ENCODE measurements at places on chromosomes 12 and 14. TPM values are rescaled to one million over a fixed set of nuclear protein-coding genes. Genes with fewer than 3 reads are reported as not detected.

GRCh38 chr12:124036171-124036598 is 63.2 kb downstream of the ZNF664 start:
- no peak for DNase-seq

- DNase-seq = peak; percentile 93
Measured at GRCh38 chr12:6766651-6767349, 637 bp downstream of the PTMS start.

GRCh38 chr12:58615576-58615975 is 304.7 kb downstream of the LRIG3 start:
- no peak for DNase-seq

DNA sequence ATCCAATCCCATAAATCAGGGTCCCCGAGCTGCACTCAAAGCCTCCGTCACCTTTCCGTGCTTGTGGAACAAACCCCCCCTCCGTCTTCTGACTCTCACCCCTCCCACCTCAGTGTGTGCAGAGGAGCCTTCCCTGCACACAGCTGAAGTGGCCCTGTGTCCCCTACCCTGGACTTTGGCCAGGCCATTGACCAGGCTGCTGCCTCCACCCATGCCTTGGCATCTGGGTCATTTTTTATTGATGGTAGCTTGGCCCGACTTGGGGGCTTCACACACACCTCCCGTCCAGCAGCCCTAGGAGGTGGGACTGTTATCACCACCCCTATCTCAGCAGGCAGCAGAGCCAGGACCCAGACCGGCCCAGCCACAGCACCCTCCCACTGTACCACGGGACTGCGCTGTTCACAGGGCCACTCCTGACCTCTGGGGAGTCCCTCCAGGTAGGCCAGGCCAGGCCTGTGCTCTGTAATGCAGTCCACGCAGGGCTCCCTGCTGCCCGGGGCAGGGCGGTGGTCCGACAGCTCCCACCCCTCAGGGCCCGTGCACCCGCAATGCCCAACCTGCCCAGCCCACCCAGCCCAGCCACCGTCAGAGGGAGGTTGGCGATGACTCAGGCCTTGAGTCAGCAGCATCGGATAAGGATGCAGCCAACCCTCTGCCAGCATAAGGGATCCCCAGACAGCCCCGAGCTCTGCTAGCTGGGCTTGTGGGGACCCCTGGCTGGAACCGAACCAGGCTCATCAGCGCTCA is 9.2 kb upstream of the INF2 start:
- DNase-seq = peak; percentile 63

- no peak for DNase-seq
Measured at GRCh38 chr14:74241652-74242017, 2.4 kb downstream of the VSX2 start.

DNA sequence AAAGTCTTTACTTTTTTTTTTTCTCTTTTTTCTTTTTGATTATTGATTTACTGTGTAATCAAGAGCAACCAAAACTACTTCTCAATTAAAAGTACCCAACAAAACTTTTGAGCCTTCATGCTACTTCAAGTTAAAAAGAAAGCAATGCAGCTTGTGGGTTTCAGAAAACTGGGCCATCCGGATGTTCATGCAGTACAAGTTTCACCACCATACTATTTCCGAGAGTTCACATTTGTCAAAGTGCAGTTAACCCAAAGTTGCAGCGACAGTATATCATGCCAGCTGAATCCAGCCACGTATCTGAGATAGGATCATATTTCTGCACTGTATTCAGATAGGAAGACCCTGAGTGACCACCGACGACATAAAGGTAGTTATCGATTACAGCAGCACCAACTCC is 33.0 kb downstream of the KLHL28 start:
- DNase-seq = no peak

GRCh38 chr12:51836041-51836826 is 12.3 kb downstream of the FIGNL2 start:
- no peak for DNase-seq

DNA sequence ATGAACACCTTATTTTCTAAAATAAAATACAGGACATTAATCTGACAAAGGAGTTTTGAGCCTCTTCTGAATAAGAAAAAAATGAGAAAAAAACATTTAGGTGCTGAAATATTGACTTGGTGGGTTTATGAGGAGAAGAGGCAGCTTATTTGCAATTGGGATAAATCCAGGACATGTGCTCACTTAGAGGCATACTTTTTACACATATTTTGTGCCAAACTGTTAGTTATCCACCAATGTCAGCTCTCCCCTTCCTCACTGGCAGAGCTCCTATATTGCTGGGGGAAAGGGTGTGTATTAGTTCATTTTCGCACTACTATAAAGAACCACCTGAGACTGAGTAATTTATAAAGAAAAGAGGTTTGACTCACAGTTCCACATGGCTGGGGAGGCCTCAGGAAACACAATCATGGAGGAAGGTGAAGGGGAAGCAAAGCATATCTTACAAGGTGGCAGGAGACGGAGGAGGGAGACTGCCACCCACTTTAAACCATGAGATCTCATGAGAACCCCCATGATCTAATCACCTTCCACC is 135.4 kb upstream of the EGLN3 start:
- no peak for DNase-seq

DNA sequence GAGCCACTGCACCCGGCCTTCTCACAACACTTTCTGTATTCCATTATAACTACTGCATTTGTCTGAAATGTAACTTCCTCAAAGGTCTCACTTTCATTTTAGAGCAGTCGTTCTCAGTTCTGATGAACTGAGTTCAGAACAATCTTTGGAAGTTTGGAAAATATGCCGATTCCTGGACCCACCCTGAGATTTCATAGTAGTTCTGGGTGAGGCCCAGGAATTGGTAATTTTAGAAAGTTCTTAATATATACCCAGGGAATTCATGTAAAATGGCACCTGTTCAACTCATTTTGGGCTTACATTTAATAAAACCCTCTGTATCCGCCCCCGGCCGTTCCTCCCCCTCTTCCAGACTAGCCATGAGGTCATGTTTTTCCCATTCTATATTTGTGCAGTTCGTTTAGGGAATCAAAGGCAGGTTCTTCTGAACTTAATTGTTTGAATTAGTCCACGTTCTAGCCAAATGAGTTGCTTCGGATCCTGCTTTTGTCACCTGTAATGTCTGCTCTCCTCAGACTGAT is 5.9 kb downstream of the GSG1 start:
- no peak for DNase-seq

DNA sequence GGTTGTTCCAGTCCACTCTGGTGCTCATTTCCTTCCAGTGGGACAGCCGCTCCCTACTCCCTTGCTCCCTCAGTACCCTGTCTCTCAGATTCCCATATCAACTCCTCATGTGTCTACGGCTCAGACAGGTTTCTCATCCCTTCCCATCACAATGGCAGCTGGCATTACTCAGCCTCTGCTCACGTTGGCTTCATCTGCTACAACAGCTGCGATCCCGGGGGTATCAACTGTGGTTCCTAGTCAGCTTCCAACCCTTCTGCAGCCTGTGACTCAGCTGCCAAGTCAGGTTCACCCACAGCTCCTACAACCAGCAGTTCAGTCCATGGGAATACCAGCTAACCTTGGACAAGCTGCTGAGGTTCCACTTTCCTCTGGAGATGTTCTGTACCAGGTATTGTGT is 69.9 kb downstream of the RAD52 start:
- DNase-seq = no peak

GRCh38 chr14:102998393-102998792 is 59.0 kb downstream of the CDC42BPB start:
- no peak for DNase-seq

GRCh38 chr12:30106204-30106965 is 322.6 kb upstream of the TMTC1 start:
- DNase-seq = no peak

- no peak for DNase-seq
Measured at GRCh38 chr14:65461730-65462129, 49.2 kb downstream of the FUT8 start.

GRCh38 chr14:96225745-96226151 is 21.1 kb downstream of the BDKRB2 start:
- peak; percentile 63 for DNase-seq

- DNase-seq = no peak
Measured at GRCh38 chr12:46553911-46554310, 181.3 kb upstream of the SLC38A2 start.

DNA sequence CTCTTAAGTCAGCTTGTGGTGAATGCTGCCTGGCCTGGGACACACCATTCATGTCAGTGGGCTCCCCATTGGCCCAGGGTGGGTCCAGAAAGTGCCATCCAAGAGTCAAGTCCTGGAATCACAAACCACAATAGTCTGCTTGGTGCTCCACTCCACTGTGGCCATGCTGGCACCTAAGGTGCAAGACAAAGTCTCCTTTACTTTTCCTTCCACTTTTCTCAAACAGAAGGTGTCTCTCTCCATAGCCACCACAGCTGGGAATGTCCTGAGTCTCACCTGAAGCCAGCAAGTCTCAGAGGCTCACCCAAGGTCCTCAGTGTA is 9.0 kb downstream of the RDH16 start:
- DNase-seq = no peak

- no peak for DNase-seq
Measured at GRCh38 chr12:105030820-105031807, 45.0 kb downstream of the NOPCHAP1 start.

- no peak for DNase-seq
Measured at GRCh38 chr12:1283316-1283715, 292.3 kb downstream of the ERC1 start.

DNA sequence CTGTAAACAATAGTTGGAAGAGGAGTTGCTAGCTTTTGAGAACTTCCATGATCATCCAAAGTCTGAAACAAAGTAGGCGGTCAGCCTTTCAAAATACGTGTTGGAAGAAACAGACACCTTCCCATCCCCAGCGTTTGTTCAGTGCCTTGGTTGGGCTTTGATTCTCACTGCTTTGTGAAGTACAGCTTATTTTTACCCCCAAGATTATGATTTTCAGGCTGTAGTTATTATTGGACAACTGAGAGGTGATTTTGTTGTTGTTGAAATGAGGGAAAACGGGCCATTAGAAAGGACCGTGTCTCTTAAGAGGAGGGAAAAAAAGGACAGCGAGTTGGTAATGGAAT is 921 bp upstream of the CEP83 start:
- DNase-seq = no peak

DNA sequence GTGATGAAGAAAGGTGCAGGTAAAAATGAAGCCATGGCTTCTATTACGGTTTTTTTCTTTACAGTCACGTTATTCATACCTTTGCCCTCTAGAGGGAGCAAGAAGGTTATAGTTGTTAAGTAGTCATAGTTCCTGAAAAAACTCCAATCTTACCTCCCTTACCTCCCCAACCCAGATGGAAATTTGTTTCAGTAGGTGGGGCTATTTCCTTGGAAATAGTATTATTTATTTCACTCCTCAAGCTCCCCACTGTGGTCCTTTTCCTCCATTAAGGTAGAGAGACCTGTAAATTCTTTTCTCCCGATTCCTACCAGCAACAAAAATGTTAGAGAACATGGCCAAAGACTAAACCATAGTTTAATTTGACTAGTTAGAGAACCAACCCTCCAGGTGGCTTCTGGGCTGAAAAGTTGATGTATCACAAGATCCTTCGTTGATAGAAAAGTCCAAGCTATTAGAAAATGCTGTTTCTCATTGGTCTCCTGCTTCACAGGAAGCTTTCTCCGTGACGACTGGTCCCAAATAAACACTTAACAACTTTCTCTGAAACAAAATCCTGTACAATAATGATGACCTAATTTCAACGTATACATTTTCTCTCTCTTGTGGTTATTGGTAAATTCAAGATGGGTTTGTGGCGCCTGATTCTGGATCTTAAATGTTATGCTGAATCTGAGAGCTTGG is 43.5 kb downstream of the TMX1 start:
- DNase-seq = no peak

The INHBC gene
- not detected for total RNA-seq

The KLHL33 gene
- 0.29 TPM for total RNA-seq

The TBC1D30 gene
- total RNA-seq = 14.8 TPM

The RPS6KL1 gene
- total RNA-seq = 5.1 TPM

The SLC25A21 gene
- total RNA-seq = 0.35 TPM

The OR6C65 gene
- not detected for total RNA-seq
